NCI-H460 (cell line): ENCODE measurements at places on chromosomes 2 and 18. TPM values are rescaled to one million over a fixed set of nuclear protein-coding genes. Genes with fewer than 3 reads are reported as not detected.
A peak's percentile ranks its signal among the peaks of the same experiment; 100 is the strongest.

GKN1 gene
- total RNA-seq, result 1.6 and 2.1 TPM in 2 replicates

STAT4 gene
- total RNA-seq, result 10.4 and 12.7 TPM in 2 replicates

- DNase-seq, result no peak
Measured at GRCh38 chr2:174992886-174993285, 12.3 kb downstream of the CHN1 start.

DNA sequence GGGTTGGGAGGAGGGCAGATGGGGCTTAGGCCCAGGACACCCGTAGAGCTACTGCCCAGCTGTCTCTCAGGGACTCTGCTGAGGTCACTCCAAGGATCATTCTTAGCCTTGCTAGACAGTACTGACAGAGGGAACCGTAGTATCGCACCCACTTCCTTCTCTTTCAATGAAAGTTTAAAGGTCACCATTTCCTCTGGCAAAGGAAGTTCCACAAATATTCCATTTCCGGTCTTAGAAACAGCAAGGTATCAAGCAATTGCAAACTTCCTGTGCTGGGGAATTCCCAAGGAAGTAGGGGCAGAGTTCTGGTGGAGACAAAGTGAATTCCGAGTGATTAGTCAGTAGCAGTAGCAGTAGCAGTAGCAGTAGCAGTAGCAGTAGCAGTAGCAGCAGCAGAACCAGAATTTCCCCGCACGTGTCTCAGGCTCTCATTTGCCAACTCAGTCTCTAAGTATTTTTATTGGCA, 24.7 kb downstream of the IL1B start:
- peak; percentile 41 for DNase-seq

DNA sequence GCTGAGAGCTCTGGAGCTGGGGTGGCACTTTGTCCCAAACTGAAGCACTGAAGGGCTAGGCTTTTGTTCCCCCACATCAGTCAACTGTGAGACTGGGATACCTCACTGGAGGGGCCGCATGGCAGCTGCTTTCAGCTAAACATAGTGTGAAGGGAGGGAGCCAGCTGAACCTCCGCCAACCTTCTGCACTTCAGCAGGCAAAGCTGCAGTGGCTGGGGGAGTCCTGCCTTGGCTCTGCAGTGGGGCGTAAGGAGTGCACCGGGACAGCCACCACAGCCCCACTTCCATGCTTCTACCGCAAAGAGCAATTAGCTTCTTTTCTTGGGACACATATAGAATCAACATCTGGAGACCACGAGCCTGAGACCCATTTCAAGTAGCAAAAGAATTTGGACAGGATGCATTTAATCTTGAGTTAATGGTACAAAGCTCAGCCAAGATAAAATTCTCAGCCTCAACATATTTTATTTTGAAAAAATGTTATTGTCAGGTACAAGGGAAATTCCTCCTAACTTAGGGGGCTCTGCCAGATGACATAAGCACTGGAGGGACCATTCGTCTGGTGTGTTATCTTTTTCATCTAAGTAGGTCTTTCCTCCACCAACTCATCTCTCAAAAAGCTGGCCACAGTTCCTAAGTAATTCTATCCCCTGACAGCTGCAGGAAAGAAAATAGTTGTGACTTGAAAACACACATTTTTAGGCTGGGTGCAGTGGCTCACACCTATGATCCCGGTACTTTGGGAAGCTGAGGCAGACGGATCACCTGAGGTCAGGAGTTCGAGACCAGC, 25.6 kb upstream of the MYCN start:
- no peak for DNase-seq
